ENCODE measurements at places on chromosomes 1 and 21.
A peak's percentile ranks its signal among the peaks of the same experiment; 100 is the strongest.

- no peak for DNase-seq
Observed at GRCh38 chr1:177567393-177567792, 396.6 kb downstream of the BRINP2 start.

GRCh38 chr21:44420416-44421205, 34.7 kb upstream of the LRRC3 start:
- no peak for DNase-seq

GRCh38 chr21:26085127-26085526, 85.4 kb downstream of the APP start:
- DNase-seq: no peak

- peak; percentile 20 for DNase-seq
Observed at GRCh38 chr1:24643363-24644099, 429 bp downstream of the SRRM1 start.

GRCh38 chr1:111602302-111602701, 17.3 kb upstream of the RAP1A start:
- DNase-seq: no peak

GRCh38 chr1:61254634-61255357, 172.4 kb downstream of the NFIA start:
- DNase-seq: no peak

DNA sequence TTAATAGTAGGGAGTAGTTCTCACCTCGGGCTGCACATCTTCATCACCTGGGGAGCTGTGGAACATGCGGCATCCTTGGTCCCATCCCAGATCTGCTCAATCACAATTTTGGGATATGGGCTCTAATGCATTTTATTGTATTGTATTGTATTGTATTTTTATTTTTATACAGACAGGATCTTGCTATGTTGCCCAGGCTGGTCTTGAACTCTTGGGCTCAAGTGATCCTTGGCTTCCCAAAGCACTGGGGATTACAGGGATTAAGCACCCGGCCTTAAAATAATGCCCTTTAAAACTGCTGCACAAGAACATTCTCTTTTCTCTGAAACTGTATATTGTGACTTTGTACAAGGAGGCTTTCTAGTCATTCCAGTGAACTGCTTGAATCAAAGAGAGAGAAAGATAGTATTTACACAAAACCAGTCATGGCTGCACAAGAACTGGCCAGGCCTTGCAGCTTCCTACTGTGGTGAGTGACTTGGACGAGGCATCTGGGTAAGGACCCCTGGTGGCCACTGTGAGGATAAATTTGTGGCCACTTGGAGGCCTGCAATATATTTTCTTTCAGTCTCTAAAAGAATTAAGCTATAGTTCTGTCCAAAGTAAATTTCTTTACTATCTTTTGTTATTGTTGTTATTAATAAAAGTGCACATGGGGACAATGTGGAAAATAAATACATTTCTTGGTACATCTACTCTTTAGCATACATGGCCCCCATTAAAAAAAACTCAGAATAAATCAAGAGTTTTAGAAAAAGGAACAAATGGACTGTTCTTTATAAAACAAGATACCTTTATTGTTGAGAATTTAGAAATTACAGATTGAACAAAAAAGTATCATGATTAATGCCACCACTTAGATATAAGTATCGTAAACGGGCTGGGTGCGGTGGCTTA, 48.0 kb downstream of the TBCE start:
- DNase-seq: peak; percentile 57

GRCh38 chr1:150022357-150022756, 11.8 kb upstream of the OTUD7B start:
- no peak for DNase-seq
